Vagina (tissue), 2 donors: ENCODE measurements at places on chromosomes 3 and 15.

DNA sequence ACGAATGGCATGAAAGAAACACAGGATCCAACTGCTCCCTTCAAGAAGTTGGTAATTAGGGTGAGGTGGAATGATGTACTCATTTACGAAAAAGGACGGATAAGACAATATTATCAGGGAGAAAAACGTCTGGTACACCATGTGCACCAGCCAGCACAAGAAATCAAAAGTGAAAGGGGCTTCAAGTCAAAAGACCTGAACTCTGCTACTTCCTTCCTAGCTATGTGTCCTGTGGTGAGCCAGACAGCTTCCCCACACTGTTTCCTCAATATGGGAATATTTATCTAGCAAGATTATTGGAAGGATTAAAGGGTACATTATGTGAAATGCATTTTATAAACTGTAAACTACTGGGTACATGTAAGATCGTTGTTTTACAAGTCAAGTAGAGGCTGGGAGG lies 33.9 kb downstream of the RAB27A start:
- no peak for DNase-seq

DNA sequence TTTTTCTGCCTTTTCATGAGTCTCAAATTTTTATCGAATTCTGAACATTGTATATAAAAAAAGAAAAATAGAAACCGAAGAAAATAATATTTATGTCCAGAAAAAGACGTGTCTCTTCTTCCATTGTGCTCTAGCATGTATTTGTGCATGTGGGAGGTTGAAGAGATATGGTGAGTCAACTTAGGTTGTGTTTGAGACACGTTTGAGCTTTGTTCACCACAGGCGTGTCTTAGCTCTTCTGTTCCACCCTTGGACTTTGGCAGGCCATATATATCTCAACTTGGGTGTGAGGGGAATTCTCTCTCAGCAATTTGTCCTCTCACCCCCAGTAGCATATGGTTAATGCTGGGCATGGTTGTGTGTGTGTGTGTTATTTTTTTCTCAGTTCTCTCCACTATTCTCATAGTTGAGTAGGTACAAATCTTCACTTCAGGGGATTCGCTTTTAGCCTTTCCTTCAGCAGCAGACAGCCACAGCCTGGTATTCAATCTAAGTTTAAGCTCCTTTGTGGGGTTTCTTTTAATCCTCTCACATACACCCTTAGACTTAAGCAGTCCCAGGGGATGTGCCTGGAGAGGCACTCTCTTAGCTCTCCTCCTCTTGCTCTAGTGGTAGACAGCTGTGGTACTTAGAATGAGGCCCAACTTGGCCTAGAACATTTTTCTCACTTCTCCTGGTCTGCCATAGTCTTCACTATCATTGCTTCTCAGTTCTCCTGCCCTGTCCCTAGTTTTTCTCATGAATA lies 286.5 kb upstream of the RBMS3 start:
- DNase-seq: no peak

- no peak for DNase-seq
These were observed 15.8 kb downstream of the PLXNA1 start for GRCh38 chr3:126998728-126999127.

GRCh38 chr3:168383573-168383972 lies 287.8 kb upstream of the GOLIM4 start:
- DNase-seq: no peak

DNA sequence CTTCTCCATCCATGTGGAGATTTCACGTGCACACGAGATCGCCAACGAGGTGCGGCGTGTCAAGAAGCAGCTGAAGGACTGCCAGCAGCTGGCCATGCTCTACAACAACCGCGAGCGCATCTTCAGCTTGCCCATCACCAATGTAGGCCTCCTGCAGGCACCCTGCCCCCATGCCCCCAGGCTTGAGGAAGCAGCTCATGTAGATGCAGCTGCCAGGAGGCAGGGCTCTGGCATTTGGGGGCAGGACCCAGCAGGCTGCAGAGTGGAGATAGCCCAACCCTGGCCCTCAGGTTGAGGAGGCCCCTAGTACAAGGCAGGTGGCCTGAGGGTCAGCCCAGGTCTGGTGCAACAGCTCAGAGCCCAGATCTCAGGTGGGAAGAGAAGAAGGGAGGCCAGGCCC lies 36.4 kb downstream of the DNAH1 start:
- no peak for DNase-seq

DNA sequence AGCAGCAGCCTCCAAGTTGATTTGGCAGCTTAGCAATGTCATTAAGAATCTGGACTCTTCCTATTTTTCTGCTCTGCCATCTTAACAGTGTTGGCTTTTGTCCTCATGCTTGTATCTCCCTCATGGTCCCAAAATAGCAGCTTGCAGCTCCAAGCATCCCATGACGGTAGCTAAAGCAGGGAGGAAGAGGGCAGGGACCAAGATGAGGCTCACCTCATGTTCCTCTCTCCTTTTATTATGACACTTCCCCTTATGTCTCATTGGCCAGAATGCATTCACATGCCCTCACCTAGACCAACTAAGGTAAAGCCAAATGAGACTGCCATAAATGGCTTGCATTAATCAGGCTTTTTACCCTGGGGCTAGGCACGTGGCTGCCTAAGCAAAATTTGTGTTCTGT lies 382.4 kb downstream of the SHQ1 start:
- no peak for DNase-seq

DNA sequence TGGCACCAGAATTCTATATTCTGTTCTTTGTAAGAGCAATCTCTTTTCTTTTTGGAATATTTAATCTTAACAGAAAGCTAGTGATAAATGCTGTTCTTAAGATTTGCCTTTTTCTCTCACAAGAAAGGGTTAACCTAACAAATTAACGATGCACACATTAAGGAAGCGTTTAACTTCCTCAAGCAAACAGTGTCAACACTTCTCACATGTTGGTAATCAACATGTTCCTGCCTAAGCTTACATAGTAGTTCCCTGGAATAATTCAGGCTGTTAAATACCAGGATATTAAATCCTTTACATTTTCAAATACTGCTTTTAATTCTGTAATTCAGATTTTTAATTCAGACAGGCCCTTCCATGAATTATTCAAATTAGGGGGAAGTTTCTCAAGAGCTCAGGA lies 67.4 kb upstream of the RPL35A start:
- no peak for DNase-seq

DNA sequence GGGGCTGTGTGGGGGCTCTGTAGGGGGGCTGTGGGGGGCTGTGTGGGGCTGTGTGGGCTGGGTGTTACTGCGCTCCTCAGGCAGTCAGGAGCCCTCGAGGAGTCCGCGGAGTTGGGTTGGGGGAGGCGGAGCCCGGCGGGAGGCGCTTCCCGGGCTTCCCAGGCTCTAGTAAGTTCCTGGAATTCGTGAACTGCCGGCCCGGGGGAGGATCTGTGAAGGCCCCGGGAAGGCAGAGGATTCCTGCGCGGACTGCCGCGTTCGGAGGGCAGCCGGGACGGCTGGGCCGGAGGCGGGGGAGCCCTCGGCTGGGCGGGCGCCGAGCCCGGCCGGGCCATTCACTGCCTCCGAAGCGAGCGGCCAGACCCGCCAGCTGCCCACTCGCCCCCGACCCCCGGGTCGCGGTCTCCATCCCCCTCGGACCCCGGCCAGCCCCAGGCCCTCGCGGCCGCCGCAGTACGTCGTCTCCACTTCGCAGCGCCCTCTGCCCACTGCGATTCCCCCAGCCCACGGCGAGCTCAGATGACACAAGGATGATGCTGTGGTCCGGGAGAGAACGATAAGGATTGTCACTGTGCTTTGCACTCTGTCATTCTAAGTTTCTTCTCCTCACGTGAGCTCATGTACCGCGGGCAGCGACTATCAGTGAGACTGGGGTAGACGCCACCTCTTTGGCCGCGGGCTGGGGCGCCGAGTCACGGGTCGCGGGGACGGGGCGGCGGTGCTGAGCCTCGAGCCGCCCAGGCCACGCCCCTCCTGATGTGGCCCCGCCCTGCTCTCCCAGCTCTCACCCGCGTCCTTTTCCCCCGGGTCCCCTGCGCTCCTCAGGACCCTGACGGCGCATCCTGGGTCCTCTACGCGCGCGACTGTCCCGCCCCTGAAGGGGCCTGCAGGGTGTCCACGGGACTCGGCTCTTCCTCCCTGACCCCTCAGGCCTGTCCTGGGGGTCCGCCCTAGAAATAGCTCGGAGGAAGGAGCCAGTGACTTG lies 65.3 kb downstream of the KLF13 start:
- DNase-seq: peak; percentile 89

- DNase-seq: no peak
These were observed 230.7 kb upstream of the TPRG1 start for GRCh38 chr3:188941103-188941502.

DNA sequence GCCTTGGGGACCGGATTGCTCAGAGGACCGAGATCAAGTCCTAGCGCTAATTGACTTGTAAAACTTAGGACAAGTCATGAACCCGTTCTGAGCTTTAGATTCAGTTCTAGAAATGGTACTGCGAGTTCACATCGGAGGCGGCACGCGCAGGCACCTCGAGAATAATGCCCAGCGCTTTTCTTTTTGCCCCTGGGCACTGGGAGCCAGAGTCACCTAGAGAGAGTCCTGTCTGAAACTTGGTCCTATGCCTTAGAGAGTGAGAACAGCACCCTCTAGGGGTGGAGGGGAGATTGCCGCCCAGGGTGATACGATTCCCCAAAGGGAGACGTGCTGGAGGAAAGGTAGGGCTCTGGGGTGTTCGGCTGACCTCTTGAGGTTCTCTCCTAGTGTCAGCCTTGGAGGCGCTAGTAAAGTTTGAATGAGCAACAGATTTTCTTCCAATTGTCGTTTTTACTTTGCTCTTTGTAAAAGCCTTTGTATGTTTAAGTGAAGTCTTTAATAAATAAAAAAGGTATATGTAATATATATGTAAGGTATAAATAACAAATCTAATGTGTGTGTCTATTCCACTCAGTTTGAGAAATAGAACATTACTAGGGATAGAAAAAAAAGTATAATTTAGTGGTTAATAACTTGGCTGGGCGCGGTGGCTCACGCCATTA lies 826 bp downstream of the EEF1AKMT4 start:
- DNase-seq: peak; percentile 89

GRCh38 chr3:128178782-128179483 lies 25.7 kb downstream of the EEFSEC start:
- DNase-seq: no peak

GRCh38 chr15:50046867-50047266 lies 72.2 kb downstream of the ATP8B4 start:
- no peak for DNase-seq

GRCh38 chr3:139434764-139435307 lies 41.5 kb downstream of the RBP2 start:
- no peak for DNase-seq

GRCh38 chr3:45657853-45658252 lies 31.3 kb upstream of the SACM1L start:
- no peak for DNase-seq

DNA sequence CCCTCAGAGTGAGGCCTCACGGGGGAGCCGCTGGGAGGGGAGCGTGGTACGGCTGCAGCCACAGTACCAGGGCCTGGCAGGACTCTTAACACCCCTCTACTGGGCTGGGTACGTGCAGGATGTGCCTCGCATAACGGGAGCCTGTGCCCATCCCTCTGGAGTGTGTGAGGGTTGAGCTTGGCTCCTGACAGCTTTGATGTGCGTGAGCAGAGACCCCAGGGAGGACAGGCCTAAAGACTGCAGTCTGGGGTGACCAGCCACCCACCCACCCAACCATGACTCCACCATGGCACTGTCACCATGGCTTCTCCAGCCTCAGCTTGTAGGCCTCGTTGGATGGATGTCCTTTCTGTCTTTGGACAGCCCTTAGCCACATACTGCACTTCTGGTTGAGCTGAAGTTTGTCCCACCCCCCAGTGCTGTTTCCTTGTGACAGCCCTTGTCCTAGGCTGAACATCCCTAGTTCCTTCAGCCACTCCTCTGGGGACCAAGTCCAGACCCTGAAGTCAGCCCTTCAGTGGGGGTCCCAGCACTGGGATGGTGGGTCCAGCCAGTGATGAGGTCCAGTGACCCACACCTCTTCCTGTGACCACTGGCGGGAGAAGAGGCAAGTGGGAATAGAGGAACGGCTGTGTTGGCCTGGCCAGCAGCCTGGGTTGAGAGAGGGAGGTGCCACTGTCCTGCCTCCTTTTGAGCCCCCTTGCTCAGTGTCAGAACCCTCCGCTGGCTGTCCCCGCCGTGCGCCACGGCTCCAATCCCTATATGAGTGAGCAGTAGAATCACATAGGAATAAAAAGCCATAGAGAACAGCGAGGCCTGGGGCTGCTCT lies 6.1 kb downstream of the GLYCTK start:
- DNase-seq: no peak

GRCh38 chr15:51099185-51099584 lies 4.5 kb upstream of the TNFAIP8L3 start:
- no peak for DNase-seq

- DNase-seq: peak; percentile 69
These were observed 442.5 kb downstream of the EPHB1 start for GRCh38 chr3:135237371-135238143.

DNA sequence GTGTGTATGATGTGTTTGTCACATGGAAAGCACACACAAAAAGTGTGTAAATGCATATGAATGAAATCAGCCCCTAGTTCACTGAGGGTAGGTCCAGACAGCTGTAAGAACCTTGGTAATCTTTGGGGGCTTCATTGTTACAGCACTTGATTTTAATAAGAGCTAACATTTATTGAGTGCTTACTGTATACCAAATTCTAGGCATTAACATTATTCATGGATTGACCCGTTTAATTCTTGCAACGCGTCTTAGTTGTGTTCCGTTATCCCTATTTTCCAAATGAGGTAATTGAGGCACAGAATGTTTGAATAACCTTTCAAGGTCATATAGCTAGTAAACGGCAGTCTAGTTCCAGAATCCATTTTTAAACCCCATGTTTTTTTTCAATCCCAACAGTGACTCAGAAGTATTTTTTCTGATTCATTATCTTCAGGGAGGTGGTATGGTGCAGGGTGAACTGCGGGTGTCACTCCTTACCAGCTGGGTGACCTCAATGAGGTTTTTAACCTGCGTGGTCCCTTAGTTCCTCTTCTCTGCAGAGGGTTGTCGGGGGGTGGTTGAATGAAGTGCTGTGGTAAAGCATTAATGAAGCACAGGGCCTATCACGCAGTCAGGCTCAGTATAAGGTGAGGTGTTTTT lies 14.2 kb downstream of the RAB8B start:
- DNase-seq: no peak

DNA sequence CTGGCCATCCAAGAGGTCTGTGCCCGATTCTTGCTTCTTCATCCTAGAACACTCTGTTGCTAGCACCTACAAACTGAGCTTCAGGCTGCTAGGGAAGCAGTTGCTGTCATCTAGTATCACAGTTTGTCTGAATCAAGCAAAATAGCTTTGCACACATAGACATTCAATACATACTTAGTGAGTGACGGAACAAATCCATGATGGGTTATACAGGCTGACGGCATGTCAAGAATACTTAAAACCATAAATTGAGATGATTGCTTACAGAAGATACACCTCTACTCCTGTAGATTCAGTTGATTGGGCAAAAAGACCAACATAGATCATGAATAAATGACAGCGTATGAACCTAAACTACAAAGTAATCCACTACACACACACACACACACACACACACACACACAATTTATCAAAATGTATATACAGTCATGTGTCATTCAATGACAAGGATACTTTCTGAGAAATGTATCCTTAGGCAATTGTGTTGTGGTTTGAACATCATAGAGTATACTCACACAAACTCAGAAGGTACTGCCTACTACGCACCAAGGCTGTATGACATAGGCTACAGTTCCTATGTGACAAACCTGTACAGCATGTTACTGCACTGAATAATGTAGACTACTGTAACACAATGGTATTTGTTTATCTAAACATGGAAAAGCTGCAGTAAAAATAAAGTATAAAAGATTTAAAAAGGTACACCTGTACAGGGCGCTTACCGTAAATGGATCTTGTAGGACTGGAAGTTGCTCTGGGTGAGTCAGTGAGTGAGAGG lies 14.4 kb upstream of the HEG1 start:
- DNase-seq: no peak
